Esophagus squamous epithelium (tissue), 5 donors: ENCODE measurements at places on chromosomes 5 and 9.

- DNase-seq: no peak
These were observed 44.2 kb upstream of the LMNB1 start for GRCh38 chr5:126732716-126733115.

GRCh38 chr5:152813526-152813925 lies 408.4 kb upstream of the NMUR2 start:
- DNase-seq: no peak

GRCh38 chr5:175681968-175682340 lies 24.1 kb downstream of the HRH2 start:
- DNase-seq: no peak

DNA sequence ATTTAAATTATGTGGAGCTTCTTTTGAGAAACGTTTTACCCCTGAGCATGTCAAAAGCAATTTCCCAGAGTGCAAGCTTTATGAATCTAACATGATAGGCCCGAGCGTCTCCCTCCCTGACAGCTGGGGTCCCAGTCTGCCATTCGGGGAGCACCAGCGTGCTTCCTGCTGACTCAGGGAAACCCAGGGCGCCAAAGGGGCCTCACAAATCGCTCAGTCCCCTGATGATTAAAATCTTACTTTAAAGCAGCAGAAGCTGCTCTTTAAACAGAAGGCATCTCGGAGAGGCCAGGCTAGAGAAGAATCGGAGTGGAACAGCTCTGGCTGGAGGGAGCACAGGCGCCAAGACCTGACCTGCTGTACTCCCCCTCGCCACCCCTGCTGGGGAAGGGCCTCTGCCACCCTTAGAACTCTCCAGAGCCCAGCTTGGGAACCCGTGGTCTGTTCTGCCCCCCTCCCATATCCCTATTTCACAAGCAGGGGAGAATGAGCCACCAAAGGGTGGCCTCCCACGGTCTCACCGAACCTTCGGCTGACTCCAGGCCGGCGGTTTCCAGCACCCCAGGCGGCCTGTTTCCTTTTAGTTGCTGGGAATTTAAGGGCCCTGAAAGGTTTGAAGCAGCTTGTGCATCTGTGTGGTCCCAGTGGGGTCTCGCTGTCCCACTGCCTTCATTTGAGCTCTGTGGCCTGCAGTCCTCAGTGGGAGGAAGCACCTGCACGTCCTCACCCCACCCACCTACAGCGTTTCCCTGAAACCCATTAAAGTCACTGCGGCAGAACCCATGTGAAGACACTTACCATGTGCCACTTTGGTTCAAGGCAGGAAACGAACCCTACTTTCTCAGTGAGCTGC lies 147.6 kb downstream of the COL23A1 start:
- no peak for DNase-seq

DNA sequence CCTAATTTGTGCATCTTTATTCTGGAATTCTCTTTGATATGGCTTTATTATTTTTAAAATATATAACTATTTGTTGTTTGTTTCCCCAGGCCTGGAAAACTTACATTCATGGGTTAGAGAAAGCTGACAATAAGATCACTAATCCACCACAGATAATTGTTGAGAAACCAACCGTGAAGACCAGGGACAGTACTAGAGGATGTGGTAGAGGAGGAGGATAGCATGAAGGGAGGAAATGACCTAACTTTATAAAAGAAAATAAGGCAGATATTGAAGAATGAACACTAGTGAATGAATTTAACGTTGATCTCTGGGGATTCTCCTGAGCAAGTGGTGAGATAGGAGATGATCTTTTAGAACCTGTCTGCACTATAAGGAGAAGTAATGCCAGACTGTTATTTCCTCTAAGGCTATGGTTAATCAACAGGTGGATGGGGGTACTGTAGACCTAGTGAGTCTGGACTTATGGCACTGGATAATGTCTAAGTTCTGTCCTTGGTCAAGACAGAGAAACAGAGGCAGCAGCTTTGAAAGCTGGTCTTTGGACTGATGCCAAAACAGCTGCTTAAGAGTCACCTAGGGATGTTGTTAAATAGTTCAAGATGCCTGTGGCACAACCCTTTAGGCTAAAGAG lies 52.4 kb downstream of the NREP start:
- DNase-seq: no peak

DNA sequence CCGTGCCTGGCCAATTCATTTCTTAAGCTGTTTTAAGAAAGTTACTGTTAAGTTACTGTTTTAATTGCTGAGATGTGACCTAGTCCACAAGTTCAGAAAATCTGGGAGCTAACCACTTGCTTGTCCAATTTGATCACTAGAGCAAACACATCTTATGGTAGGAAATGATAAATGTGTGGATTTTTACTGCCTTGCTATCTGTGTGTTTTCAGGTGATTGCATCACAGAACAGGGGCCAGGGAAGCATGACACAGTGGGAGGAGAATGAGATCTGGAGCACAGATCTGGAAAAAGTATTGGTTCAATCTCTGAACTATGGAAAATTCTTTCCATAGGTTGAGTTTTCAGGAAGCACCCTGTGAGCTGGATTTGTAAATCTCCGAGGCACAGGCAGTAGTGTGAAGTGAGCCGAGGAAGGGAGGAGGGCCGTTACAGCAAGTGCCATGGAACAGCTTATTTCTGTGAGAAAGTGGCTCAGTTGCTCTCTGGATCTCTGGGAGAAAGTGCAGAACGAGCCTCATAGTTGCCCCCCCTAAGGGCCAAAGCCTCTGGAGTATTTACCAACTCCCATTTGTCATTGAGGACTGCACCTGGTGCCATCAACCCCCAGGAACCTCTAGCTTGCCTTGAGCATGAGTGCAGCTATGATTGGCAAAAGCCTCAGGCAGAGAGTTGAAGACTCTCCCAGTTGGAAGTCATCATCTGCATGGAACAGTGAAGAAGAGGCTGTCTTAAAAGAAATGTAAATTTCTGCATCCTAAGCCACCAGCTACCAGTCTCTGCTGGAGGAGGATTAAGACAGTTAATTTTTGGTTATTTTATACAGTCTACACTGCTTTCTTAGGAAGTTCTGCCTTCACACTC lies 161.8 kb upstream of the CLINT1 start:
- DNase-seq: no peak

GRCh38 chr5:141717043-141717442 lies 35.0 kb upstream of the ARAP3 start:
- no peak for DNase-seq

- DNase-seq: peak; percentile 29
These were observed 500 bp upstream of the GNAQ start for GRCh38 chr9:78031893-78032729.

- no peak for DNase-seq
These were observed 76.4 kb downstream of the PHAX start for GRCh38 chr5:126677121-126677520.

GRCh38 chr9:107612136-107612535 lies 122.6 kb upstream of the KLF4 start:
- peak; percentile 3 for DNase-seq

DNA sequence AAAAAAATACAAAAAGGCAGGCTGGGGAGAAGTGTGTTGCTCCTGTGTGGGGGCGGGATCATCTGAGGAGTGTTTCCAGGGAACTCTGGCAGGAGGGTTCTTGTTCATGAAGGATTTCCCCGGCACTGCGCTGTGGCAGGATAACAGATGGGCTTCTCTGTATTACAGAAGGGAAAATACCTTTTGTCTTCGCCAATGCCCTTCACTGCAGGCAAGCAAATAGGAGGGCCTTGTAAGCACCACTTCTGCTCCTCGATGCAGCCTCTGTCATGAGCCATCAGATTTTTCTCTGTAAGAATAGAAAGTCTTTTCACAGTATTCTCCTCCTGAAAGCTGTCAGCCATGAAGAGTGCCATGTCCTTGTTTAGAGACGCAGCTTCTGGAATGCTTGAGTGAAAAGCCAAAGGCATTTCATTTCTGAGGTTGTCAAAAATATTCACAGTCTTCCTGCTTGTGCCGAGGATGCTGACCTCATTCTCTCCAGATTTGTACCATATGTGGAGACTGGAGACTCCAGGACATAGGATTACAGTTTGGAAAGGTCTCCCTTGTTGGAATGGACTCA lies 294.0 kb downstream of the YTHDC2 start:
- no peak for DNase-seq

DNA sequence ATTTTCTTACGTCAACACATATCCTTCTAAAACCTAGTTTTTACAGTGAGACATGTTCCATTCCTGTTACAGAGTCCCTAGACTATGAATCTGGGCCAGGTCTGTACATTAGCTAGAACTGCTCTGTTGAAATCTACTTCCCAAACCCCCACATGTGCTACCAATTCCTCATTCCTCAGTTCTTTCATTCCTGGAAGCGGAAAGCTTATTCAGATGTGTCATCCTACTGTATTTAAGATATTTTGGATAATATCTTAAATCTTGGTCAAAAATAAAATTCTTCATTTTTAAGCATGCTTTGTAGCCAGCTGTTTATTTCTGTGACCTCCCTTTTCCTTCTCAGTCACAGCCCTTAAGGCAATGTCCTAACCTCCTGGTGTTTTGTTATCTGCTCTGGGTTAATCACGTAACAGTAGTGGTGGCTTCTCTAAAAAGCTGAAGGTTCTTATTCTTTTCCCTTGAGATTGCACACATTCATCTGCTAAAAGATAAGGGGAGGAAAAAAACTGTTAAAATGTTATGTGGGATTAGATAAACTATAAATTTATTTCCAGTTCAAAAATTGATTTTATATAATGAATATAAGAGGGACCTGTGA lies 35.6 kb downstream of the GLRX start:
- DNase-seq: no peak

GRCh38 chr9:68966496-68966944 lies 47.4 kb downstream of the PRKACG start:
- no peak for DNase-seq

- no peak for DNase-seq
These were observed 715.5 kb downstream of the TLR4 start for GRCh38 chr9:118419676-118420075.

DNA sequence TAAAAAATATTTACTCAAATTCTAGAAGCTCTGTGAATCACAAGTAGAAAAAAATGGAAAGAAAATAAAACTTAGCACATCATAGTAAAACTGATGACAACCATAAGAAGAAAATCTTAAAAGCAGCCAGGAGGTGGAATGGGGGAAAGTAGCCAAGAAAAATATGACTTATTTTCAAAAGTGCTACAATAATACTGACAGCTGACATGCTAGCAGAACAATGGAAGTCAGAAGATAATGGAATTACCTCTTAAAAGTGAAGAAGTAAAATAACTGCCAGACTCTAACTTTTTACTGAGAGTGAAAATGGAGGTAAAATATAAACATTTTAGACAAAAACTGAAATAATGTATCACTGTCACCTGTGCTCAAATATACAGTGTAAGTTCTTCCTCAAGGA lies 532.2 kb upstream of the SGCD start:
- DNase-seq: no peak

GRCh38 chr9:117092582-117092981 lies 322.3 kb downstream of the ASTN2 start:
- no peak for DNase-seq

DNA sequence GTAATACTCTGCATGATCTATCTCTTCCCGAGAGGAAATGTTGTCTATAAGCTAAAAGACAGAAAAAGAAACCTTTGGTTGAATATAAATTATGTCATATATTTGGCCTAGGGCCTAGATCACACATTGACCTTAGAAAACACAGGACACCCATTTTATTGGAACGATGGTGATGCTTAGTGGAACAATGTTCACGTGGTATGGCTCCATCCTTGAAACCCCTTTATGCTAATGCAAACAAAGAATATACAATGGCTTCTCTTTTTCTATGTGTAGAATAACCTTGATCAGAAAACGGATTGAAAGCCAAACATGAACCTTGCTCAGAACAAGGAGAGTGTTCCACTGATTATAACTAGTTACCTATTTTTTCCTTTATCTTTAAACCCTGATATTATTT lies 24.5 kb downstream of the MRPS27 start:
- DNase-seq: no peak

DNA sequence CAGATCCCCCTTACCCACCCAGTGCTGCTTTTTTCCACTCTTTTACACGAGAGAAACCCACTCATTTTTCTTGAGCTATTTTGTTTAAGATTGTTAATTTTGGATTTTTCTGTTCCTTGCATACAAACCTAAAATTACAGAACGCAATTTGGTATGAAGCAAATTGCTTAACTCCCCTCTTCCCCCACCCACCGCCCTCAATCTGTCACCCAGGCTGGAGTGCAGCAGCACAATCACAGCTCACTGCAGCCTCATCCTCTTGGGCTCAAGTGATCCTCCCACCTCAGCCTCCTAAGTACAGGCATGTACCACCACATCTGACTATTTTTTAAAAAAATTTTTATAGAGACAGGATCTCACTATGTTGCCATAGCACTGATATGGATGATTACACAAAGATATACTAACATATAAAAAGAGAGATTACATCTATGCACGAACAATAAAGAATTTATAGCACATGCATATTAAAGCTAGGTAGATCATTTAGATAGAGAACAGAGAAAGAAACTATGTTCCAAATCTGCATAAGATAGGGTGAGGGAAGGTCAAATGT lies 203.6 kb downstream of the PIK3R1 start:
- DNase-seq: no peak

DNA sequence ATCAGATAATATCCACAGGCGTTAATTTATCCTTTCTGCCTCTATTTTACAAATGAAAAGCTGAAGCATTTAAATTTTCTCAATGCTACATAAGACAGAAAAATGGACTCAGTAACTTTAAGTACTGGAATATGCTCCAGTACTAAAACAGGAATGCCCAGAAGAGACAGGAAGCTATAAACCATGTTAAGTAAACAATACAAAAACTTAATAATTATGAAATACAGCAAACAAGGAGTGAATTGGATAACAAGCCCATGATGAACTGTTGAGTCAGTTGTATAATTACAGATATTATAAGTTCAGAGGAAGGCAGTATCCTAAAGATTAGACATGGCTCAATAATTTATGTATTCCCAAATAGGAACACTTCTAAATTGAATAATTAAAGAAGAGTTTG lies 148.5 kb downstream of the CHSY3 start:
- no peak for DNase-seq

GRCh38 chr9:74773886-74774479 lies 113.7 kb downstream of the TRPM6 start:
- DNase-seq: no peak

- DNase-seq: no peak
These were observed 22.0 kb downstream of the RXFP3 start for GRCh38 chr5:33958176-33958575.

GRCh38 chr5:155091768-155092717 lies 78.5 kb downstream of the KIF4B start:
- no peak for DNase-seq

DNA sequence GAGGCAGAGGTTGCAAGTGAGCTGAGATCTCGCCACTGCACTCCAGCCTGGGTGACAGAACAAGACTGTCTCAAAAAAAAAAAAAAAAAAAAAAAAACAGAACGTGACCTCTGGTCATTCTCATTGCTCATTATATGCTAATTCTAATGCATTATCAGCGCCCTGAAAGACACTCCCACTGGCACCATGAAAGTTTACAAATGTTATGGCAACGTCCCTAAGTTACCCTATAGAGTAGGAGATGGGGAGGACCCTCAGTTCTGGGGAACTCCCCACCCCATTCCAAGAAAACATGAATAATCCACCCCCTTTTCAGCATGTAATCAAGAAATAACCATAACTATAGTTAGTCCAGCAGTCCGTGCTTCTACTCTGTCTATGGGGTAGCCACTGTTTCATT lies 48.9 kb upstream of the DENND4C start:
- no peak for DNase-seq
